ENCODE measurements at places on chromosomes 2 and 18.

GRCh38 chr2:168348076-168348475, 100.7 kb upstream of the STK39 start:
- peak; percentile 35 for DNase-seq

GRCh38 chr2:226838722-226839121, 2.9 kb downstream of the RHBDD1 start:
- no peak for DNase-seq

GRCh38 chr2:10169581-10169980, 47.0 kb downstream of the RRM2 start:
- DNase-seq = no peak

GRCh38 chr2:142873831-142874287, 3.6 kb upstream of the KYNU start:
- no peak for DNase-seq

- no peak for DNase-seq
These were observed 71.3 kb upstream of the LYPD6 start for GRCh38 chr2:149259136-149259535.
